Stimulated activated CD8-positive, alpha-beta memory T cell treated with anti-CD3 and anti-CD28 coated beads, Interleukin-2, amount 100 ng/mL, for 1 hour (primary cell): ENCODE measurements at places on chromosomes 11 and 22.

DNA sequence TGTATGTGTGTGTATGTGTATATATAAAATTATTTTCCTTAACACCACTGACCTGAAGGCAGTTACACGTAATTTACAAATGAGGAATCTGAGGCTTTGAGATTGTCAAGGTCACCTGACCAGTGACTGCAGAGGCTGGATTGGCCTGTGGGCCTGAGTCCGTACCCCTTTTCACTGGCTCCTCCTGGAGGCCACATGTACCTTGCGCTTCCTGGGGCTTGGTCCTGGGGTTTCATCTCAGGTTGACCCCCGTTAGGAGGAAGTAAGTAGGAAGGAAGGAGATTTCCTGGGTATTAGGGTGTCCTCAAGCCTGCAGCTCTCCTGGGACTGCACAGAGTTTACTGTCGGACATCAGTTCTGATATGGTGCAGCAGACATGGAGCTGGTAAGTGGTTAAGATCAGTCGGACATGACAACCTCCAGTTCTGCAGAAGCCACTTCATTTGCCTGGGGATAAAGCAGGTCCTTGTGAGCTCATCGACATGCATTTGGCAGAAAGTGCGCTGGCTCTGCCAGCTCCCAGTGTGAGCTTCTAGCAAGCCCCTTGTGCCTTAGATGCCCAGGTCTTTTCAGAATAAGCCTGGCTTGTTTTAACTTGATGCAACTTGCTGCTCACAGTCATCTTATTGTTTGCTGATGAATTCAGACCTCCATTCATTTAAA, 36.6 kb downstream of the ST3GAL4 start:
- no peak for DNase-seq

DNA sequence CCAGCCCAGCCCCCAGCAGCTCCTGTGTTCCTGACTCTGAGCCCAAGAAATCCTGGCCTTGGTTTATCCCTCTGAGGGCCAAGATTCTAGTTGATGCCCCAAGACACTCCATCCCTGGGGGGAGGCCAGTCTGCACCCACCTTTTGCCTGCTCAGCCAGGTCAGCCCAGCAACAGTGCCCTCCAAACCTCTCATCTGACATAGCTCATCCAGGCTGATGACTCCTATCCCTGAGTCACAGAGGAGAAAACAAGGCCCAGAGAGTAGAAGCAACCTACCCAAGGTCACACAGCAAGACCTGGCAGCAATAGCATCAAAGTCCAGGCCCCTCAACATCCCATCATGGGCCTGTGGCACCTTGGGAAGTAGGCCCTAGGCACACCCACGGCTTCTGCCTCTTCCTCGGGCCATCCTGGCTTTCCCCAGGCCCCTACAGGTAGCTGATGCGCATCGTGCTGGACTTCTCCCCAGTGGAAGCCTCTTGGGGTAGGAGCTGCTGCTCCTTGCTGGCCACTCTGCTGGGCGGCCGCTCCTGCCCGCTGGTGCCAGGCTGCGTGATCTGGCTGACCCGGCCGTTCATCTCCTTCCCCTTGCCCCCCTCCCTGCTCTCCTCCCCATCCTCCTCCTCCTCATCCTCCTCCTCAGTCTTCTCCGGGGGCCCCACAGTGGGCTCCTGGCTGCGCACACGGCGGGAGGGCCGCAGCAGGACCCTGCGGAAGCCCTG, 6.0 kb downstream of the SSTR3 start:
- DNase-seq = no peak

- no peak for DNase-seq
These were observed 82.6 kb downstream of the MN1 start for GRCh38 chr22:27719036-27719347.

GRCh38 chr22:35548722-35549112, 8.1 kb downstream of the RASD2 start:
- DNase-seq = no peak

GRCh38 chr11:121717296-121717695, 264.5 kb upstream of the SORL1-AS1 start:
- no peak for DNase-seq

GRCh38 chr11:112801025-112801816, 160.0 kb upstream of the NCAM1 start:
- DNase-seq = no peak

- DNase-seq = no peak
These were observed 5.5 kb downstream of the SF3A1 start for GRCh38 chr22:30351226-30351625.

- DNase-seq = no peak
These were observed 43.3 kb upstream of the POGLUT3 start for GRCh38 chr11:108541531-108541930.

DNA sequence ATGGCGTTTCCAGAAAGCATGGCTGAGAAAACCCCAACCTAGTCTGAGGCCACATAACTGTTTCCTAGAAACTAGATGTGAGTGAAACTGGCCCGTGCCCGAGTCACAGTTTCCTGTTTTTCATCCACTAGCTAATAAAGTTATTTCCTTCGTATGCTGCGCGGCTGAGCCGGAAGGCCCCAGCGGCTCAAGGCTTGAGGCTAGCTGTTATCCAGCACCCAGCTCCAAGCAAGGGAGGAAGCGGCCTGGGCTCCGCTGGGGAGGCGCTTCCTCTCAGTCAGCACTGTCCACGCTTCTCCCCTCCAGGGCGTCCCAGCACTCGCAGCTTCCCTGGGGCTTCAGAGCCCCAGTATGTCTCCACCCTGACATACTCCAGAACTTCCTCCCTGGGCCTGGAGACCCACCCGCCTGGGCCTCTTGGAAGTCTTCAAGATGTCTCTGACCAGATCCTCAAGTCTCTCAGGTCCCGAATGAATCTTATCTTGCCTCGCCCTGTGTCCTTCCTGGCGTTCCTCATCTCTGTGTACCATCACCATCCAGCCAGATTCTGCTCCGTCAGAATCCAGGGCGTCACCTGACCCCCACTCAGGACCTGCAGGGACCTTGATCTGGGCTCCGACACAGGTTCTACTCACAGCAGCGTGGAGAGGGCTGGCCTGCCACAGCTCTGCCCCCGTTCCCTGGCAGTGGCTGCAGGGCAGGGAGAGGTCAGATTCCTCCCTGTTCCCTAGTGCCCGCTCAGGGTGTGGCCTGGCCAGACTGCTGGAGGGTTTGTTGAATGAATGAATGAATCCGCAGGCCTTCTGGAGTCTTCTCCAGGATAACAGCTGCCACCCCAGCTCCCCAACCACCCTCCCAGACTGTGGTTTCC, 81.9 kb downstream of the LRRC32 start:
- no peak for DNase-seq

DNA sequence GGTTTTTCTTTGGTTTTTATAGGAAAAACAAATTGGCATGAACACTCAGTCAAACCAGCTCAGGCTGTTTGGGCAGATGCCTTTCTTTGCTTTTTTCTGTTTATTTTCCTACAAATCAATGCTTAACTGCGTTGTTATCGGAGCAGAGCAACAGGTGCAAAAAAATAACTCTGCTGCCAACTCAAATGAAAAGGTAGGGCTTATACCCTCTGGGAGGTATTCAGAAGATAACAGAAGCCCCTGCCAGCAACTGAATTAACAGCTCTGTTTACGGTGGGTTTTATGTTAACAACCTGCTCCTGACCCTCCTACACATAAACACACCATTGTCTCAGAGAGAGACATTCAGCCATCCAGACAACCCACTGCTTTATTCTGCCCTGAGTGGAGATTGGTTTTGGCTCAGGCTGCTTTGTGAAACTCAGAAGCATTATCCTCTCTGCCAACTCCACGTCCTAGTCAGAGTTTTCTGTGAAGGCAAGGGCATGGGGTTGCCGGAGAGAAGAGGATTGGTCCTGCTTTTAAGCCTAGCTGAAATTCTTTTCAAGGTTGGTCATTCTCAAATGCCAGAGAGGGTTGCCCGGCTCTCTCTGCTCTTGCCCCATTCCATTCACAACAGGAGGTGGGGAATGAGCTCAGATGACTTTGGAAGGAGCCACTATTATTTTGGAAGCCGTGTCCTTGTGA, 11.4 kb downstream of the EHF start:
- DNase-seq = no peak
